ENCODE measurements at places on chromosomes 5 and 9. TPM values are rescaled to one million over a fixed set of nuclear protein-coding genes. Genes with fewer than 3 reads are reported as not detected.

GRCh38 chr5:40985501-40985900, 76.2 kb downstream of the C7 start:
- no peak for DNase-seq

DNA sequence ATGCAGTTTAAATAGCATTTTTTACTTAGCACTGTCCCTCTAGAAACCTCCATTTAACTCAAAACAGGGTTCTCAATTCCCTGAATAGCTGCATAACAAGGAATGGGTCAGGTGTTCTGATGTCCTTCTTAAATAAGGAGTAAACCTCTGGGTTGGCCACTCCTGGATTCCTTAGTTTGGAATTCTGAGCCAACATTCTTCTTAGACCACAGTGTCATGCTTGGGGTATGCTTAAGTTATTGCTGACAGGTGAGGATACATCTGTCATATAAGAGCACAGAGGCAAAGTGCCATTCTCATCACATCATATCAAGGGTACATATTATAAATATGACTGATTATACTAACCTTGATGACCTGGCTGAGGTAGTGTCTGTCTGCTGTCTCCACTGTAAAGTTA, 179.9 kb upstream of the SEMA6A start:
- no peak for DNase-seq

KCNV2 gene
- 0.23 TPM for polyA plus RNA-seq

GRCh38 chr5:135700731-135701130, 121.9 kb upstream of the CXCL14 start:
- no peak for DNase-seq

- no peak for DNase-seq
These were observed 37.5 kb downstream of the SPRY4 start for GRCh38 chr5:142287096-142287972.

DNA sequence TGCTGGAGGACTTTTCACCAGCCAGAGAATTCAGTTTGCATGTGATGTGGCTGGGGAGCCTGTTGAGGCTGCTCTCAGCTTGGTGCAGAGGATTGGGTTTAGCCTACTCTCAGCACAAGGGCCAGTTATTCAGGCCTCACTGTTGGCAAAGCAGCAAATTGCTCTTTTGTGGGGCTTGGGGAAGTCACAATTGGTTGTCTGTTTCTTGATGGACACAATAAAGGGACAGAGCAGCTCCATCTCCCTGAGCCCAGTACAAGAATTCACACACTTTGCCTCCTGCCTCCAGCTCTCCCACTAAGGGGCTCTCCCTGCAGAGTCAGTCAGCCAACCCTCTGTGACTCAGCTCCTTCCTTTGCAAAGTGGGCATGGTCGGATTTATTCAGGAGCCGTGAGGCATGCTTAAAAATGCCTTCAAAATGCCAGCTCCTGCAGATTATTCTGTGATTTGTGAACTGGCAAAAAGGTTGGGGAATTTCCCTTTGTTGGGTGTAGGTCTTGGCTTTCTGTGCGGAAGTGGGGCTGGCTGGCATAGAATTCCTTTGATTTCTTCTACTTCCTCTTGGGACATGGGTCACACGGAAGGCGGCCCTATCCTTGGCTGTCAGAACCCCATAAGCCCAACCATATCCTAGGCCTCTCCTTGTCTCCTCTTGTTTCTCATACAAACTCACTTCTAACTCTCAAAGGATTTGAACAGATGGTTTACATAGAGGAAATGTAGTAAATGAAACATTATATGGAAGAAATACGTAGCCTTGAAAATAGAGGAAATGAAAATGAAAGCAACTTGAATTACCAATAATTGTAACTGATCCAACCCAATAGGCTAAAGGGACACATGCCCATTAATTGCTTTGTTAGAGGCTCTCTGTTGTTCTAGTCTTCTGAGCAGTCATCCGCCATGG, 118.7 kb upstream of the CD180 start:
- no peak for DNase-seq

DNA sequence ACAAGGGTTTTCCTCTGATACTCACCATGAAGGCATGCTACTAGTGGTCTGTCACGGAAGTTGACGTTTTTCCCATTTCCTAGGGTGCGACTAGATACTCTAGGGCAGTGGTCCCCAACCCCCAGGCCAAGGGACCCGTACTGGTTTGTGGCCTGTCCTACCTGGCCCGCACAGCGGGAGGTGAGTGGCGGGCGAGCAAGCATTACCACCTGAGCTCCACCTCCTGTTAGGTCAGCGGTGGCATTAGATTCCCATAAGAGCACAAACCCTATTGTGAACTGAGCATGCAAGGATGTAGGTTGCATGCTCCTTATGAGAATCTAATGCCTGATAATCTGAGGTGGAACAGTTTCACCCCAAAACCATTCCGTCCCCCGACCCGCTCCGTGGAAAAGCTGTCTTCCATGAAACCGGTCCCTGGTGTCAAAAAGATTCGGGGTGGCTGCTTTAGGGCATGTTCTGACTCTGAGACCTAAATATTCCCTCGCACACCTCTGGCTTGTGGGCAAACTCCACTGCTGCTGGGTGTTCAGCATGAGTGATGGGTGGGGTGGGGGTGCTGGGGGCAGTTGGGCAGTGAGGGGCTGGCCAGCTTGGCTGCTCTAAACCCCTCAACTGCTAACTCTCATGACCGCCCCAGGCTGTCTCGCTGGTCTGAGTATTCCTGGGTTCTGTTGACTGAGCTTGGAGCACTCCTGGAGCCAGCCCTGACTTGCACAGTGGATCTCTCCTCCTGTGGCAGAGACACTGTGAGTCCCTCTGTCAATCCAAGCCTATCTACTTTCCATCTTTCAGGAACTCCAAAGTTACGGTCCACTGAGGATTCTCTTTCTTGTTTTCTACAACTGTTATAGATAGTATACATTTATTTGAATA, 78.3 kb upstream of the NEK6 start:
- no peak for DNase-seq

GRCh38 chr5:169756071-169756765, 119.1 kb downstream of the DOCK2 start:
- no peak for DNase-seq

PKD2L2 gene
- 0.52 TPM for polyA plus RNA-seq

DNA sequence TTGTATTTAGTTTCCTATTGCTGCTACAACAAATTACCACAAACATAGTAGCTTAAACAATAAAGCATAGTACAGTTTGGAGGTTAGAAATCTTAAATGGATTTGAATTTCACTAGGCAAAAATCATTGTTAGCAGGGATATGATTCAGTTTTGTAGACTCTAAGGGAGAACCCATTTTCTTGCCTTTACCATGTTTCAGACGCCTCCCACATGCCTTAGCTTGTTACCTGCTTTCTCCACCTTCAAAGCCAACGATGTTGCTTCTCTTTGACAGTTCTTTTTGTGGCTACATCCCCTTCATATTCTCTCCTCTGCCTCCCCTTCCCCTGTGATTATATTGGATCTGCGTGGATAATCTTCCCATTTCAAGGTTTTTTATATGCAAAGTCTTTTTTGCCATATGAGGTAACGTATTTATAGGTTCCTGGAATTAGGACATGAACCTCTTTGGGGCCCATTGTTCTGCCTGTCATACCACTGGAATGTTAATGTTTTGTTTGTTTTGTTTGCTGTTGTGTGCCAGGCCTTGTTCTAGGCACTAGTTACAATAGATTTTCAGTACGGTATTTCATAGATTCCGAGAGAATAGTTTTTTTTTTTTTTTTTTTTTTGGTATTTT, 54.1 kb downstream of the UHRF2 start:
- no peak for DNase-seq

- DNase-seq, result no peak
These were observed 228.9 kb upstream of the CD180 start for GRCh38 chr5:67425514-67425913.

PAEP gene
- polyA plus RNA-seq, result not detected

GRCh38 chr9:12652973-12653372, 40.2 kb upstream of the TYRP1 start:
- DNase-seq, result no peak

TMEM174 gene
- polyA plus RNA-seq, result not detected

DNA sequence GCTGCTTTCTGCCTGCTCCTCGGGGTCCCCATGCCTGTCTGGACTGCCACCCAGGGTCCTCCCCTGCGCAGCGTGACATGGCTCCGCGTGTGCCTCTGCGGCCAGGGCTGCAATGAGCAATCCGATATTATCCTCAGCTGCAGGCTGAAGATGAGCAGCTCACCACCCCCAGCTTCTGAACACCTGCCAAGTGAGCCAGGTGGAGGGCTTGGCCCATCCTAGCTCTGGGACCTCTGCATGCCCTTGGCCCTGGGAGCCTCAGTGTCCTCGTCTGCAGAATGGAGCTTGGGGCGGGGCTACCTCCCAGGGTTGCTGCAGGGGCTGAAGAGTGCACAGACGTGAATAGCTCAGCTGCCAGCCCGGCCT, 4.1 kb upstream of the MYMK start:
- peak; percentile 74 for DNase-seq

GRCh38 chr9:117427357-117427913, 12.6 kb upstream of the ASTN2 start:
- DNase-seq, result no peak

ARHGEF37 gene
- 6.1 TPM for polyA plus RNA-seq

ZNF366 gene
- polyA plus RNA-seq, result 3.0 TPM

GRCh38 chr5:140855772-140856674, at the start of gene PCDHA10:
Gene PCDHA10 (plus strand): TSS chr5:140855897. CDS start chr5:140856049, 152 bp downstream.
- DNase-seq, result no peak

CCNO gene
- polyA plus RNA-seq, result 0.20 TPM

DNA sequence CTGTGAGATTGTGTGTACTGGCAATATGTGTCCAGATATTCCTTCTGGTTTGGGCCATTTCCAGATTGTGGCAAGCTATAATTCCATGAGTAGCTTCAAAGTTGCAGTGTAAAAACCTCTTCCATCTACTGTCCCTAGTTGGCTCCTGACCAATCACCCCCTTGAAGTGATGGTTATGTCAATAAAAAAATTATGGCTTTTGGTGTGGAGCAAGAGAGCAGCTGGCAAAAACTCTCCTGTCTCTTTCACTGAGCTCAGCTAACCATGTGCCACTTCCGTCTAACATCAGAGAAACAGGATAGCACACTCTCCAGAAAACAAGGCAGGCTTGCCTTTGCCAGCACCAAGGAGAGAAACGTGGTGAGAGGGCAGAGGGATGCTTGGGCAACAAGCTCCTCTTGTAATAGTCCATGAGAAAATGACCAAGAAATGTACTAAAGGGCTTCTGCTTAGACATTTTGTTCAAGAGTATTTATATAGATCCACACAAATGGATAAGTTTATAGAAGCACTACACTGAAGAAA, 914.4 kb upstream of the SEMA6A start:
- no peak for DNase-seq

TAF11L5 gene
- not detected for polyA plus RNA-seq

DNA sequence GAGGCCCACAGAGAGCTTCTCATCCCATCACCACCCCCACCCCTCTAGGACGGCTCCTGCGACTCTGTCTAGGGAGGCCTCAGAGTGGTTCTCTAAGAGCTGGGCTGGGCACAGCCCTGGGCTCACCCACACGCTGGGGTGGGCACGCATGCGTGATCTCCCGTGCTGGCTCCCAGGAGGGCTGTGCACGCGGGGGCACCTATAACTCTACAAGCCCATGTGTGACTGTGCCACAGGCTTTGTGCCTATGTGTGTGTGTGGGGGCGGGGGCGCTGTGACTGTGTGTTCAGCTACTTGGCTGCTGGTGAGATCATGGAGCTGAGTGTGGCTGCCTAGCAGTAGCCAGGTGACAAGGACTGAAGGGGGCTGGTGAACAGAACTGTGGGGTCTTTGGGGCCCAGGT, 32.2 kb downstream of the NDUFA8 start:
- no peak for DNase-seq

- no peak for DNase-seq
These were observed 26.6 kb downstream of the NR5A1 start for GRCh38 chr9:124480621-124480981.

WDR55 gene
- polyA plus RNA-seq, result 12.8 TPM

DNA sequence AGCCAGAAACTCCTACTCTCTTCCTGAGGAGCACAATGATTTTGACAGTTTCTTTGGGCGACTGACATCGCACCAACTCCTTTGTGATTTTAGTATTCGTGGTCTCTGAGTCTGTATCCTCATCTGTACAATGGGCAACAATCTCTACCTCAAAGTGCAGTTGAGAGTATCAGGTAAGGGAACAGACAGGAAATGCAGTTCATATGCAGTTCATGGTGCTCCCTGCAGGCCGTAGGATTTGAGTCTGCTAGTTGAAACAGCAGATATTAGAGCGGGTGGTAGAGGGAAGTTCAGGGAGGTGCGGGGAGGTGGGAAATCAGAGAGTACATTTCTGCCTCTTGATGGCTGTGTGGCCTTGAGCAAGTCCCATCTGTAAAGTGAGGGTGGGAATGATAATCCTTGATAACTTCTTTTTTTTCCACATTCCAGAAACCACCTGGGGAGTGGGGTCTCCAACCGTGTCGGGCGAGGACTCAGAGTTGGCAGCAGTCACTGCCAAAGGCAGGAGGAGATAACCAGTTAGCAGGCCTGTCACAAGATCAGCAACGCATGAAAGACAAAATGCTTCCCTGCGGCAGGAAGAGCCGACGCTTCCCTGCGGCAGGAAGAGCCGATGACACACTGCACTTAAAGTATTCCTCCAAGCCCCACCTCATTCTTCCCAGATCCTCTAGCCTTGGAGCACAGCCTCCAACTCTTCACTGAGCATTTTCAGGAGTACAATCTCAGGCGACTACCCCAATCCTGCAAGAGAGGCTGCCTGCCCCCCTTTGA, 6.0 kb upstream of the NEK6 start:
- peak; percentile 45 for DNase-seq

FAM221B gene
- polyA plus RNA-seq, result 0.20 TPM

THBS4 gene
- polyA plus RNA-seq, result 131 TPM

FOXD4L3 gene
- polyA plus RNA-seq, result 0.46 TPM

DNA sequence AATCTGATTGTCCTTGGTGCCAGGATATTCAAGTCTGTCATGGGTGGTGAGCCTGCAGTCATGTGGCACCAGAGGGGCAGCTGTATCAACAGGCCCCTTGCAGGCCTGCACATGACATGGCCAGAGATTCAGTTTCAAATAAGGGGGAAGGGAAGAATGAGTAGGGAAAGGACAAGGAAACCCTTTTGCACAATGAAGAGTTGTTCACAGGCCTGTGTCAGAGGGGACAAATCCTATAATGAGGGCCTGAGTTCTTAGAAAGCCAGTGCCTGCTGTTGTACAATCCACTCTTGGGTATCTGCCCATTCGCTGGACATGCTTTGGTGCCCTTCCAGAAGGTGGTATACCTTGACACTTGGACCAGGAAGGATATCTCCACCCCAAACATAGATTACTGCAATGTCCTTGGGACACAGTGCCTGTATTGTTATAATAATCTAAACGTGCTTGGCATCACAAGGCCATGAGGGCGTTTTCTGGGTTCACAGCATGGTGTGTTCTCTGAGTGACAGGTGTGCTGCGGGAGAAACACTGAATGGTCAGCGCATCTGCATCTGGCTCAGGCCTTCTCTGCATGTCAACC, 1.9 kb upstream of the TMEM171 start:
- DNase-seq, result peak; percentile 34

- no peak for DNase-seq
These were observed 473.7 kb upstream of the KLF4 start for GRCh38 chr9:107963246-107963645.

DNA sequence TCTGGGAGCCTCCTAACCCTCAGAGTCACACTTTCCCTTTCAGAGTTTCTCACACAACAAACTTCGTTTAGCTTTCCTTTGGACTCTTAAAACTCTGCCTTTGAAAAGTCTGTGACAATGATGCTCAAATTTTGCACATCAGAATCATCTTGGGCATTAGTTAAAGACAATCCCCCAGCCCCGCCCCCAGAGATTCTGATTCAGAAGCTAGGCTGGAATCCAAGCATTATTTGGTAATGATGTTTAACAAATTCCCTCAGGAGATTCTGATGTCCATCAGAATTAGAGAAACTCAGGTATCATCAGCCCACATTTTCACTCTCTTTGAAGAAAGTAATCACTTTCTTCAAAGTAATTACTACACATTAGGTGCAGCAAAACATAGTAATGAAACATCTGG, 9.6 kb upstream of the PLPP1 start:
- DNase-seq, result no peak

All from muscle of back (tissue), 13 donors.